ENCODE measurements at places on chromosomes 1 and 21.

GRCh38 chr1:48932366-48932765 is 155.7 kb upstream of the BEND5 start:
- no peak for DNase-seq

DNA sequence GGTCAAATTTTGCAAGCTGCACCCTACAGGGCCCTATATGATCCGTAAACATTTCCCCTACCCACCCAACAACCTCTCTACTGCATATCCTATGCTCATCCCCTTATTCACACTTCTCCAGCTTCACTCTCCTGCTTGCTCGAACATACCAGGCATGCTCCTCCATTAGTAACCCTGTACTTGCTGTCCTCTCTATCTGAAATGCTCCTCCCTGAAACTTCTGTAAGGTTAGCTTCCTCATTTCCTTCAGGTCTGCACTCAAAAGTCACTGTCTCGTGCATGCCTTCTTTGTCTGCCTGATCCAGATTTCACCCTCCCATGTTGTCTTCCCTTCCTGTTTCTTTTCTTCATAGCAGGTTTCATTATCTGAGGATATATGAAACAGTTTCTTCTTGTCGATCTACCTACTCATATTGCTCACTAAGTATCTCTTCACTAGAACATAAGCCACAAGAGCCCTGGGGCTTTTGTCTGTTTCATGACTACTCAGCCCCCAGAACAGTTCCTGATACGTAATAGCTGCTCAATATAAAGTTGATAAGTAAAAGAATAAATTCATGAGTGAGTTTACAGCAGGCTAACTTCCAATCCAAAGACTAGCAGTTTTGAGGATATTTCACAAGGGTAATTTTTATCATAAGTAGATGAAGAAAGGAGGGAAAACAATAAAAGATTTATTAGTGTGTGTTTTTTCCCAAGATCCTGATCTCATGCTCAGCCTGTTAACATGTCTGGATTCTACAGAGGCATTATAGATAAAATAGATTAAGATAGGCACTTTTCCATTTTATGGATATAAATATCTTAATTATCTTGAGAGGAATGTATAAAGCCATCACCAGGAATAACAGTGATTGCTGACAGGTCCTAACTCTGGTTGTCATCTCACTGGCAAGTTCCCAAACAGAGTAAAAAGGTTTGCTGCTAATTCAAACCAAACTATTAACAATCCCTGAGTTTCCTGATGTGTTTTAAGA is 392.5 kb upstream of the ESRRG start:
- DNase-seq = no peak

DNA sequence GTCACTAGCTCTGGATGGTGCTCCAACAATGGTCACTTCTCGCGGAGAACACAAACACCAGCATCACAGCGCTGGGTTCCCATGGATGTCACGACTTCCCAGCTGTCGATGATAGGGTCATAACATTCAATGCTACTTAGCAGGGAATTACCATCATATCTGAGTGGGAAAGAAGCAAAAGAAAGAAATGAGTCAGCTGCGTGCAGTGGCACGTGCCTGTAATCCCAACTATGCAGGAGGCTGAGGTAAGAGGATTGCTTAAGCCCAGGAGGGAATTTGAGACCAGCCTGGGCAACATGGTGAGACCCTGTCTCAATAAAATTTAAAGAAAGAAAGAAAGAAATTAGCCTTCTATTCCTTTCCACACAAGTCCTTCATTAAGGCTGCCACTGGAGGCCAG is 3.6 kb upstream of the RABIF start:
- DNase-seq = no peak

GRCh38 chr1:119637710-119638109 is 10.4 kb downstream of the ZNF697 start:
- DNase-seq = no peak

DNA sequence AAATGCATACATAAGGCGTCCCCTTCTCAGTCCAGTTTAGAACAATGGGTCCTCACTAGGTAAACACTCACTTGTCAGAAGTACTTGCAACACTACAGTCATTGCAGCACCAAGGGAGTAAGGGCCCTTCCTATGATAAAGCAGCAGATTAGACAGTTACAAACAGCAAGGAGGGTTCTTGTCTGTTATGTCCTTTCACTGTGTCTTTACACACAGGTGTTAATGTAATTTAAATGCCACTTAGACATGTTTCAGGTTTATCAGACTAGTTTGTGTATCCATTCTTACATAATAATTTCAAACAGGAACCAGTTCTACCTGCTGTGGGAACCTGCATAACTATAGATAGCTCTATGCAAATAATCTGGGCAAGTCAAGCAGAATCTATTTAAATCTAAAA is 105.6 kb upstream of the USH2A start:
- DNase-seq = no peak

- DNase-seq = no peak
Observed at GRCh38 chr1:230877146-230877923, 9.0 kb upstream of the C1orf198 start.

- no peak for DNase-seq
Observed at GRCh38 chr1:194103516-194104246, 917.3 kb upstream of the B3GALT2 start.

DNA sequence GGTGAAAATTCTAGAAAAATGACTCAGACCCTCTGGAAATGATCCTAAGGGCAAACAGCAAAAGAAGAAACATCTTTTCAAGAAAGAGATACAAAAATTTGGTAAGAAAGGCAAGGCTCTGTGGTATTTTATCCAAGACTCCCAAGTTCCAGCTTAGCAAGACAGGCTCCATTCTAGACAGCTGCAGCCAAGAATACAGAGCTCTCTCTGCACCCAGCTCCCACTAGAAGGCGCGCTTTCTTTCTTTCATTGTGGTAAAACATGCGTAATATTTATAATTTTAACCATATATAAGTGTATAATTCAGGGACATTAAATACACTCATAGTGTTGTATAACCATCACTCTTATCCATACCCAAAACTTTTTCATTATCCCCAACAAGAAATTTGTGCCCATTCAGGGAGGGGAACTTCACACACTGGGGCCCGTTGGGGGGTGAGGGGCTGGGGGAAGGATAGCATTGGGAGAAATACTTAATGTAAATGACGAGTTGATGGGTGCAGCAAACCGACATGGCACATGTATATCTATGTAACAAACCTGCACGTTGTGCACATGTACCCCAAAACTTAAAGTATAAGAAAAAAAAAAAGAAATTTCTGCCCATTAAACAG is 2.2 kb upstream of the HFM1 start:
- DNase-seq = no peak

- no peak for DNase-seq
Observed at GRCh38 chr21:32844653-32845436, 73.3 kb upstream of the PAXBP1 start.

- DNase-seq = peak; percentile 66
Observed at GRCh38 chr1:222095606-222096475, 354.0 kb upstream of the DUSP10 start.

GRCh38 chr1:185062710-185063370 is 17.5 kb downstream of the RNF2 start:
- DNase-seq = no peak

DNA sequence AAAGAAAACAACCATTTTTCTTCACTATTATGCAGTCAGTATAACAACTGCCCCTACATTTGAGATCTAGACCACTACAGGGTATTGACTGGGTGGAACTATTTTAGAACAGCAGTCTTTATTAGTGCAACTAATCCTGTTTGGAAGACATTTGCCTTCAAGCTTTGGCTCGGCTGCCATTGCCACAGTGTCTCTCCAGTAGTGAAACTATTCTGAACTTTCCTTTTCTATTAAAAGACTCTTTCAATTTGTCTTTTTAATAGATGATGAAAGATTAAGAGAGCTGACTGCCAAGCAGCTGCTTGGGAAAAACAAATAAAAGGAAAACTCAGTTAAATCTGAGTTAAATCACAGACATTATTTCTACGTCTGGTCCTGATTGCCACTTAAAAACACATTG is 49.3 kb downstream of the LPGAT1 start:
- no peak for DNase-seq

GRCh38 chr1:232678185-232678886 is 48.4 kb upstream of the SIPA1L2 start:
- no peak for DNase-seq

- no peak for DNase-seq
Observed at GRCh38 chr1:8763888-8764287, 53.6 kb downstream of the RERE start.

- no peak for DNase-seq
Observed at GRCh38 chr1:10679496-10680220, 116.8 kb downstream of the CASZ1 start.

DNA sequence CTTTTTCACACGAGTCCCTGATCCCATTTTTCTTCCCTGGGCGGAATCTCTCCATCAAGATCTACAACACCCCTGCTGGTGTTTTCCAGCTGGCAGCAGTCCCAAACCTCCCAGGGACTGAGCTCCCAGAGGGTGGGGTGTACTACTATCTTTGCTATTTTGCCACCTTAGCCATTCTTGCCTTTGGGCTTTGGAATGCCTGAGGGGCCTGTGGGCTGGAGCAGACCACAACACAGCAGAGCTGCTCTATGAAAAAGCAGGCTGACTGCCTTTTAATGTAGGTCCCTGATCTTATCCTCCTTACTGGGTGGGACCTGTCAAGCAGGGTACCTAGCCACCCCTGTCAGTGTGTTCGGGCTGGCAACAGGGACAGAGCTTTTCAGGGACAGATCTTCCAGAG is 91.9 kb downstream of the KCNT2 start:
- DNase-seq = no peak

GRCh38 chr1:29134695-29135028 is 11.0 kb upstream of the TMEM200B start:
- no peak for DNase-seq

- no peak for DNase-seq
Observed at GRCh38 chr1:25770541-25771220, 29.3 kb upstream of the SELENON start.

DNA sequence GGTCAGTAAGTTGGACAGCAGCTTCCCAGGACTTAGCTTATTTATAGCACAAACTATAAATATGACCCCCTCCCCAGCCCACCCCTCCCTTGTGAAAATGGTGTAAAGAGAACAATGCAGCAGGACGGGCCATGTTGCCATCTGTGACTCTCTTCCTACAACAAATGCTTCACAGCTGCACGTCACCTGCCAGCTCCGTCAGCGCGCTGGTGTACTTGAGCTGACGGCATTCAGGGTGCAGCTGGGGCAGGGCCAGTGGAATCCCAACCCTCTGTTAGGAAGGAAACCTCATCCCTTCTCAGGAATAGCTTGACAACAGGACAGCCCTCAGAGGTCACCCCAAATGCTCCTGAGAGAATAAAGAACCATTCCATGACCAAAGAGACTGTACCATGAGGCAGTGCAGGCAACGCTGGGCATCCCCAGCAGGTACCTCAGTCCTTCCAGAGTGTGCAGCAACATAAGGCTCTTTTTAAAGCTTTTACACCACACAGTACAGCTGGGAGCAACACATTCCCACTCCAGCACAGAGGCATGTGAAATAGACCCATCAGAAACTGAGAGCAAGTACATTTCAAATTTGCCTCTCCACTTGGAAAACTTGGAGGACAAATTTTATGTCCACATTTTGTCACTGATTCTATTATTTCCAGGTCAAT is 85.0 kb downstream of the ATP1A1 start:
- no peak for DNase-seq

DNA sequence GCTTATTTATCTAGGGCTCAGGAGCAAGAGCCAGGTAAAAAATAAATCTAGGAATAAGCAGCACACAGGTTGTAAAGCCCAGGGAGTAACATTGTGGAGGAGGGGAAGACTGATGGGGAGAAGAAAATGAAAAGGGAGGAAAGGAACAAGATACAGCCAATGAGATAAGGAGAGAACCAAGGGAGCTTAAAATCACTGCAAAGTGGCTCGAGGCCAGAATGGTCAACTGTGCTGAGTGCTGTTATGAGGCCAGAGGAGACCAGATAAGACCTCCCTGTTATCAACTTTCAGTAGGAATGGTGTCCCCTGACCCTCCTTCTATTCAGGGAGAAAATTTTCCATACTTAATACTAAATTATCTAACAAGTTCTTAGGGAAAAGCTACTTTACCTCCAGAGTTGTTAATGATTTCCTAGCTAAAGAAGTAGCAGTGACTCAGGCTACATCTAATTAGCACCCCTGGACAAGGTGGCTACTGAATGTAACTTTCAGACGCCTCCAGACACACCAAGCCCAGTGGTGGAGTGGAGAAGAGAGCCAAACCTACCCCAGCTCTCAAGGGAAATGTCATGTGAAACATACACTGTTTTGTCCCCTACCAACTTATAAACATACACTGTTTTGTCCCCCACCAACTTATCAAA is 25.5 kb downstream of the ENAH start:
- no peak for DNase-seq

- no peak for DNase-seq
Observed at GRCh38 chr1:228032041-228032440, 25.2 kb downstream of the WNT3A start.

- DNase-seq = no peak
Observed at GRCh38 chr1:60848583-60849188, 233.7 kb upstream of the NFIA start.

DNA sequence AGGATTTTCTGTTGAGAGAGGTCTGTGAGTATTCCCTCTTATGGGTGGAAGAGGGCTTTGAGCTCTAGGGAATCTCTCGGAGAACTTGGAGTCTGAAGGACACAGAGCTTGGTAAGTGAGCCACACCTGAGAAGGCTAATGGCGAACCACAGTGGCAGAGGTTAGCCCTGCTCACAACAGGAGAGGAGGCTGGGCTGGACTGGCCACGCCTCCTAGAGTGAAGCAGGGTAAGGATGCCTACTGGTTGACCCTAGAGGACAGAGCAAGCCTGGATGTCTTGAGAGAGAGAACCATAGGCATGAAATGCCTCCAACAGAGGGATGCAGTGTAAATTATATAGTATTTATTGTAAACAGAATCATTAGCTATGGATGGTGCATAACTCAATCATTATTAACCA is 232.6 kb downstream of the PCP4 start:
- no peak for DNase-seq

DNA sequence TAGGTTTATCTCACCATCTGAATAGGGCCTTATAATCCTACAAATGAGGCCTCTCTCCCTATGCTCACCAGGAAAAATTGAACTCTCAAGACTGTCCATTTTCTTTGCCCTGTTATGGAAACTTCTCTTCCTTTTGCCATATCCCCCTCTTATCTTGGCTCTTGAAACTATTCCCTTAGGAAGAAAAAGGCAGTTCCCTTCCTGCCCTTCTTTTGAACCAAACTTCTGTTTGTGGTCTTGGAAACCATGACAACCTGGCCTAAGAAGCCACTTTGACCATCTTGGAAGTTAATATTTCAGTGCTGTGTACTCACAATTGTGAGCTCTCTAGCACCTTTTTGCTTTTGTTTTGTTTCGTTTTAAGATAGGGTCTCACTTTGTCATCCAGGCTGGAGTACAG is 40.0 kb downstream of the ATP2B4 start:
- no peak for DNase-seq

All from stimulated activated CD4-positive, alpha-beta T cell treated with anti-CD3 and anti-CD28 coated beads, Interleukin-4, amount 100 ng/mL, for 24 hours (primary cell).